Islet precursor cell (in vitro differentiated cells): ENCODE measurements at places on chromosomes 16 and 17.

DNA sequence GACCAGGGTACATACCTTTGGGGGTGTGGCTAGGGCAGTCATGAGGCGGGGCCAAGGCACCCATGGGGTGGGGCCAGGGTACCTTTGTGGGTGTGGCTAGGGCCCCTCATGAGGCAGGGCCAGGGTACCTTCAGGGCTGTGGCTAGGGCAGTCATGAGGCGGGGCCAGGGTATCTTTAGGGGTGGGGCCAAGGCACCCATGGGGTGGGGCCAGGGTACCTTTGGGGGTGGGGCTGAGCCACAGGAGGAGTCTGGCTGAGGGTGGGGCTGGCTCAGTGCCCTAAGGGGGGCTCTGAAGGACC lies 3.5 kb downstream of the GNG13 start:
- no peak for DNase-seq

DNA sequence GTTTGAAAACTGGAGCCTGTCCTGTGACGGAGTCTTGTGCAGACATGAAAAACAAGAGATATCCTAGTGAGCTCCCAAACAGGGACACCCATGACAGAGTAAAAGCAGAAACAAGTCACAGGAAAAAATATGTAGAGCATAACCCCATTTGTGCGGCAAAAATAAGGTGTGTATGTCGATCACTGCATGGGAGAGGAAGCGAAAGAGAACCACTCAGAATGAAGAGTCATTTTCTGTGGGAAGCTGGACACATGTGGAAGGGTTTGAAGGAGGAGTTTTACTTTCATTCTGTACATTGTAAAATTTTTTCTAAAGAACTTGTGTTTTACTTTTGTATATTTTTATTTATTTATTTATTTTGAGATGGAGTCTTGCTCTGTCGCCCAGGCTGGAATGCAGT lies 72.1 kb downstream of the JPH3 start:
- no peak for DNase-seq

- no peak for DNase-seq
These were observed 27.5 kb downstream of the GTF3C1 start for GRCh38 chr16:27522173-27522707.

- DNase-seq = peak; percentile 91
These were observed 43.0 kb upstream of the TANGO6 start for GRCh38 chr16:68800257-68800875.

DNA sequence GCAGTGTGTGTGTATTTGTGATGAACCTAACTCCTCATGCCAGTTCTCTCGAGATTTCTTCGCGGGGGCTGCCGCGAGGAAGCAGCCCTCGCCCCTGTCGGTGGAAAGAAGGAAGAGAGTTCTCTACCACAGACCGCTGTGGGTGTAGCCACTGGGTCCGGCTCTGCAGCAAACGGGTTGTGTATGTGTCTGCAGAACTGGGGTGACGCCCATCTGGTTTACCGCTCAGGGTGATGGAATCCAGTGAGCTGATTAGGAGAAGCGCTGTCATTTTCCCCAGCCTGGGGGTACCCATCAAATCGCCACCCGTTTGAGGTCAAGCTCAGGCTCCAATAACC lies 7.7 kb downstream of the CORO6 start:
- DNase-seq = peak; percentile 69

GRCh38 chr16:2592786-2593185 lies 55.0 kb downstream of the PDPK1 start:
- DNase-seq = no peak

- DNase-seq = no peak
These were observed 2.1 kb upstream of the NAGS start for GRCh38 chr17:44002141-44002848.

DNA sequence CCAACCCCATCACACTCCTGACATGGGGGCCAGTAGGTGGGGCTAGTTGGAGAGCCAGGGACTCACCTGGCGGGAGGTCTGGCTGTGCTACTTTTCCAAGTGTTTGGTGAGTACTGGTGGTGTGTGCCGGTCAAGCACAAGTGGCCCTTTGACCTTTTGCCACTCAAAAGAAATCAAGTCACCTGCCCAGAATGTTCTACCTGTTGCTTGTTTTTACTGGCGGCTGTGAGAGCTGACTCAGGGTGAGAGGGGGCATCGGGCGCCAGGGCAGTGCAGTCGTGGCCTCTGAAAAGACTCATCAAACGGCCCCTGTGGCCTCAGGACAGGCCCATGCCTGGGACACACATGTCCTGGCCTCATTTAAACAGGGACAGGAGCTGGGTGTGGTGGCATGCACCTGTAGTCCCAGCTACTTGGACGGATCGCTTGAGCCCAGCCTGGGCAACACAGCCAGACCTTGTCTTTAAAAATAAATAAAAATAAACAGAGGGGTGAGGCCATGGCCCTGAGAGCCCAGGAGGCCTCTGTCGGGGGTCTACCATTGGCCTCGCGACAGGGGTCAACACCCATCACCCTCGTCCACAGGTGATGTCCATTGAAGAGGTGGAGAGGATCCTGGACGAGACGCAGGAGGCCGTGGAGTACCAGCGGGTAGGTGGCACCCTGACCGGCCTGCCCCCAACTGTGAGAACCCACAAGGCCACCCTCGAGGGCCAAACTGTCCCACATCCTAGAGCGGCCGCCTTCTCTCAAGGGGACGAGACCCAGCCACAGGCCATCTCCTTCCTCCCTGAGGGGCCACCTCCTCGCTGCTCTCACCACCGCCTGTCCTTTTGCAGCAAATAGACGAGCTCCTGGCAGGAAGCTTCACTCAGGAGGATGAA lies 5.0 kb downstream of the CHMP6 start:
- DNase-seq = peak; percentile 50

DNA sequence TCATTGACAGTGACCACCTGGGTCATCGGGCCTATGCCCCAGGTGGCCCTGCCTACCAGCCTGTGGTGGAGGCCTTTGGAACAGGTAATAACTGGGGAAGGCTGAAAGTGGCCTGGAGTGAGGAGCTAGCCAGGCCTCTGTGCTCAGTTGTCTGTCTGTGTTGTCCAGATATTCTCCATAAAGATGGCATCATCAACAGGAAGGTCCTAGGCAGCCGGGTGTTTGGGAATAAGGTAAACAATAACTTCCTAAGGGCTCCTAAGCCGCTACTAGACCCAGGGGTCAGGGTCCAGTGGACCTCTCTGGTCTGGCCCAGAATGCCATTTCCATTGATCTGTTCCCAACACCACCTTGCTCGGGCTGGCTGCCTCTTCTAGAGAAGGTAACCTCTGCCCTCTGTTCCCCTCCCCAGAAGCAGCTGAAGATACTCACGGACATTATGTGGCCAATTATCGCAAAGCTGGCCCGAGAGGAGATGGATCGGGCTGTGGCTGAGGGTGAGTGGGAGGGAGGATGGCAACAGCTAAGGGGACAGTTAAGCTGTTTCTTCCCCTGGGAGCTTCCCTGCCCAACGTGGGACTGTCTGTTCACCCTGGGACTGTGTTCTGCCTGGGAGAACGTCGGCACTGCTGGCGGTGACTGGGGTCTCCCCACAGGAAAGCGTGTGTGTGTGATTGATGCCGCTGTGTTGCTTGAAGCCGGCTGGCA lies 1.9 kb upstream of the MLX start:
- no peak for DNase-seq

- DNase-seq = peak; percentile 46
These were observed 16.4 kb upstream of the GLG1 start for GRCh38 chr16:74623214-74623838.

DNA sequence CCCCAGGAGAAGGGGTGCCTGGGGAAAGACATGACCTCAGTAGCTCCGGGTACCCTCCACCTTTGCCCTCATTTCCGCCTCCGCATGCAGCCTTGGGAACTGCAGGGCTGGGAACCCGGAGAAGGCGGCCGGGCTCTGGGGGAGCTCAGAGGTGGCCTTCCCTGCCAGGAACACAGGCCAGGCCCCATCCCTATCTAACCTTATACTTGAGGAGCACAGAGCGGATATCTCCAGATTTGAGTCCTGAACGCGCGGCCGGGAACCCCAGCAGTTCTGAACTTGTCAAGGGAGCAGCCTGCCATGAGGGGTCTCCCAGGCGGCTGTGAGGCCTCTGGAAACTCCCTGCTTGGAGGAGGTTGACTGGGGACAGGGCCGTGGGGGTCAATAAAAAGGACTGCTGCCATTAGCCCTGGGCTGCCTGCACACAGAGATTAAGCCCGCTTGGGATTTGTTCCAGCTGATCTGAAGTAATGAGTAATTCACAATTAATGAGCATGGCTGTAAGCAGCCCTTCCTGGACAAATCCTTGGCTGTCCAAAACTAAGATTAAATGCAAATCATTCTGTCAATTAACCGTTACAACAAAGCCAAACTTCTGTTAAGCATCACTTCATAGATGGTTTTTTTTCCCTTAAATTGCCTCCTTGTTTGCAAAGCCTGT lies 26.3 kb upstream of the METRNL start:
- DNase-seq = peak; percentile 57

DNA sequence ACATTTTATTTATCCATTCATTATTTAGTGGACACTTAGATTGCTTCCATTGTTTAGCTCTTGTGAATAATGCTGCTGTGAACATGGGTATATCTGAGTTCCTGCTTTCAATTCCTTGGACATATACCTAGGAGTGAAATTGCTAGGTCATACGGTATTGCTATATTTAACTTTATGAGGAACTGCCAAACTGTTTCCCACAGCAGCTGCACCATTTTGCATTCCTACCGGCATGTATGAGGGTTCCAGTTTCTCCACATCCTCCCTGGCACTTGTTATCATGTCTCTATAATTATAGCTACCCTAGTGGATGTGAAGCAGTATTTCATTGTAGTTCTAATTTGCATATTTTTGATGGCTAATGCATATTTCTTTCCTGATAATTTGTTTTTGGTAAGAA lies 23.7 kb upstream of the DRG2 start:
- DNase-seq = no peak
